HFFc6 (cell line): ENCODE measurements at places on chromosomes 6 and 20.

DNA sequence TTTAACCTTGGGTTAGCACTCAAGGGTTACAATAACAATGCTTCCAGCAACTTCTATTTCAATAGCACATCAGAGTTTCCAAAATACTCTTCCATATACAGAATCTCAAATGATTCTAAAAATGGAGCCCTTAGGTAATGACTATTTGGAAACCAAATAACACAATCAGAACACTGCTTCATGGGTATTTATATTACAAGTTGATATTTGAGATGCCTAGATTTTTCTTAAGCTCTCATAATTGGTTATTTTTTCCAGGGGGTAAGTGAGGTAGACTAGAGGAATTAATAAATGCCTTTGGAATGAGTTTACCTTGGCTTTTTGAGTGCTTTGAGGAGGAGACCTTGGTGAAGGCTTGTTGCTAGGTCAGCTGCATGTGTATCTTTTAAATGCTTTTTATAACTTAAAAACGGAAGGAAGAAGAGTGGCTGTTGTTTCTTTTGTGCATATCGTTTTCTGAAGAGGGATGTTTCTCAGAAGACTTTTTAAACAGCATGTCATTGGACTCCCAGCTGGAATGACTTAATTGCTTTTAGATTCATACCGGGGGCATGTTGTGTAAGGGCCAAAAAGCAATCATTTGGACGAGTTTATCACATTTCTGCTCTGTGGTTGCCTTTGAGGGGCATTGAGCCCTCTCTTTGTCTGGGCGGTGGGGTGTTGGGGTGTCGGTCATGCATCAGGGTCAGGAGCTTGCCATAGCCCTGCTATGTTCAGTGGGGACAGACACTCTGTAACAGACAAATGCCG lies 186.0 kb downstream of the DTNBP1 start:
- peak; percentile 74 for DNase-seq

DNA sequence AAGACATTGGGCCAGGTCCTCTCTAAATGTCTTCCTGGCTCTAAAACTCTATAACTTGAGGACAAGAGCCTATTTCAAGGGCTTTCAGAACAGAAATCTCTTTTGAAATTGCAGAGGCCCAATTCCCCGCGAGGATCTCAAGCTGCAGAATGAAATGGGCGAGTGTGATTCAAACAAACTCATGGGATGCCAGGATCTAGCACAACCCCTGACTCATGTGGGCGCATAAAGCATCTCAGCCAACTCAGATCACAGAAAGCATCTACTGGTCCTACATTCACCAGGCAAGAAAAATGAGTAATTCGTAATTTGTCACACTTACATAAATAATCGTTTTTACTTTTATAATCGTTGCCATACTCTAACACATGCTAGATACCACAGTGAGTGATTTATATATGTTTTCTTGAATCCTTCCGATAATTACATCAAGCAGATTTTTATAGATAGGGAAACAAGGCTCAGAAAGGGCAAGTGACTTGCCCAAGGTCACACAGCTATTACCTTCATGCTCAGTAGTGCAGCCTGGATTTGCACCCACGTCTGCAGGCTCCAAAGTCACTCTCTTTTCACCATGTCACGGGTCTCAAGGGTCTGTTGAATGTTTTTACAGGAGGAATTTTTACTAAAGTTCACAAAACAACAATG lies 26.2 kb downstream of the FOXF2 start:
- DNase-seq = no peak

DNA sequence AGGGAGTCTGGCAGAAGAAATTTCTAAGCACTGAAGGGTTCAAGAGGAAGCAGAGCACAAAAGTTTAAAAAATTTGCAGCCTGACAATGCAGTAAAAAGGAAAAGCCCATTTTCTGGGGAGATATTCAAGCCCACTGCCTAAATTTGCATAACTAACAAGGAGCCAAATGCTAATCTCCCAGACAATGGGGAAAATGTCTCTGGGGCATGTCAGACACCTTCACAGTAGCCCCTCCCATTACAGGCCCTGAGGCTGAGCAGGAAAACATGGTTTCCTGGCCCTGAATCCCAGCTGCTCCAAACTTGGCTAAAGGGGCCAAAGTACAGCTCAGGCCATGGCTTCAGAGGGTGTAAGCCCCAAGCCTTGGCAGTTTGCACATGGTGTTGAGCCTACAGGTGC lies 908.5 kb upstream of the MANEA start:
- no peak for DNase-seq

- no peak for DNase-seq
Measured at GRCh38 chr20:53660947-53661381, 67.3 kb upstream of the ZNF217 start.

GRCh38 chr6:139248911-139249310 lies 42.9 kb downstream of the TXLNB start:
- DNase-seq = no peak

DNA sequence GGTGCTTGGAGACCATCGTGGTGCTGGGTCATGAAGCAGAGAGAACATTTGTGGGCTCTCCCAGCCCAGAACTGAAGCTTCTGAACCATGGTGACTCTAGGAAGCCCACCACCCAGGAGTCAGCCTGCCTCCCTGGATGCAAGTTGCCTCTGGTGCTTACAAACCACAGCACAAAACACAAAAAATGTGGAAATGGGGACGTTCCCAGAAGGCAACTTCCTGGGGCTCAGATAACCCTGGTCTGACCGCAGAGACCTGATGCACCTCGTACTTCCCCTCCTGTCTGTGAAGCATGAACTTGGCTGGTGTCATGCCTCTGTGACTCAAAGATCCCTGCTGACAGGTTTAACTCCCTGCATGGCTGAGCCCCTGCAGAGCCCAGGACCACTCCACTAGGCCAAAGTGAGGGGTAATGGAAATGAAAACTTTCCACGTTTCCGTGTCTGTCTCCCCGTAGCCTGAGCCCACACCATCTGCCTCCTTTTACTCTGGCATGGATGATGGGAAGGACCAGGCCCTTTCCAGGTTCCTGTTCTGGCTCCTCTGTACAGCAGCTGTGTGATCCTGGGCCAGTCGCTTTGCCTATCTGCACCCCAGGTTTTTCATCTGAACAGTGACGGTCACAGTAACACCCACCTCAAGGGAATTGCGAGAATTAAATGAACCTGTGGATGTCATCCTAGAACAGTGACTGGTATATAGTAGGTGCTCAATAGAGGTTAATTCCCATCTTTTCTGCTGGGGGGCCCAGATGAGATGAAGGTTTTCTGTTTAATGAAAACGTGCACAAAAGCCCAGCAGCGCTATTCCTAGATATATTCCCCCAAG lies 57.7 kb downstream of the PPP1R16B start:
- no peak for DNase-seq

GRCh38 chr20:51005214-51005613 lies 17.7 kb downstream of the KCNG1 start:
- DNase-seq = no peak

GRCh38 chr6:160167604-160168399 lies 46.2 kb downstream of the SLC22A1 start:
- DNase-seq = no peak

- DNase-seq = no peak
Measured at GRCh38 chr6:167090171-167090570, 32.7 kb upstream of the CCR6 start.

DNA sequence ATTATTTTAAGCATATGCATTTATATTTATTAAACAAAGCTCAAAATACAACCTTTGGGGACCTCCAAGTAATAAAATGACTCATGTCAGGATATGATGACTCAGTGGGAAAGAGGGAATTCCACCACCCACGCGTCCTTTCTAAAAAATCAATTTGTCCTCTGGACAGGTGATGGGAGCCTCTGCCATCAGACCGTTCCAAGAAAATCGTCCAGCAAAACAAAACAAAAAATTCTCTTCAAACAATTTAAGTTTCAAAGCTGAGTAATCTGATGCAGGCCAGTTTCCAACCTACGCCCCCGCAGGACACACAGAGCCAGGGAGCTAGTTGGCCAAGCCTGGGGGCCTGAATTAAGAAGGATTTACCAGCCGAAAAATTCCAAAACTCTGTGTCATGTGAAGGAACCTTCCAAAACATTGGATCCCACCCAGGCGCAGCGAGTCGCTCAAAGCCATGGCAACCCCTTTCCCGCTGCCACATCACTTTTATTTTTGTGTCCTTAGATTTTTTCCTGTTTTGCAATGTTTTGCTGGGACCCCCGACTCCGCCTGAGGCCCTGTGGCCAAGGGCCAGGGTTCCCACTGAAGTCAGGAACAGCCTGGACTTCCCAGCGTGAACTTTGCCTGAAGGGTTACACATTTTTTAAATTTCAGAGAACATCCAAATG lies 95.3 kb downstream of the NFATC2 start:
- peak; percentile 96 for DNase-seq

DNA sequence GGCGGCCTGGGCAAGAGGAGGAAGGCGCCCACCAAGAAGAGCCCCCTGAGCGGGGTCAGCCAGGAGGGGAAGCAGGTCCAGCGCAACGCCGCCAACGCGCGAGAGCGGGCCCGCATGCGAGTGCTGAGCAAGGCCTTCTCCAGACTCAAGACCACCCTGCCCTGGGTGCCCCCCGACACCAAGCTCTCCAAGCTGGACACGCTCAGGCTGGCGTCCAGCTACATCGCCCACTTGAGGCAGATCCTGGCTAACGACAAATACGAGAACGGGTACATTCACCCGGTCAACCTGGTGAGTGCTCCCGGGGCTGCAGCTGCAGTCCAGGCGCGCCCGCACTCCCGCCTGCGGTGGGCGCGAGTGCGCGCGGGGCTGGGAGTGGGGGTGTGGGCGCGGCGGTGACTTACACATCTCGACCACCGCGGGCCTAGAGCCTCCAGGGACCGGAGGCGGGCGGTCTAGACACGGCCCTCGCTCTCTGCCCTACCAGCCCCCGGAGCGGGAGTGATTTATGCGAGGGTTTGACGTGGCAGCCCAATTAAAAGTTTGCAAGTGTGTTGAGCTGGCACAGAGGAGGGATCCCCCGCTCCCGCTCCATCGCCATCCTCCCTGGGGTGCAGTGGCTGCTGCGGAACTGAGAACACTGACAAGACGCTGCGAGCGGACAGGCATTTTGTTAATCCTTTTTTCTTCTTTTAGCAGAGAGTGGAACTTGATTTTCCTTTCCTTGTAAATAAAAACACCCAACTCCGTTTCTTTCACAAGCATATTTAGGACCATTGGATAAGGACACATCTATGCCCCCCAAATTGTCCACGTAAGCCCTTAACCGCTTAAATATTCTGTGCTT lies 867 bp downstream of the TCF21 start:
- DNase-seq = no peak

DNA sequence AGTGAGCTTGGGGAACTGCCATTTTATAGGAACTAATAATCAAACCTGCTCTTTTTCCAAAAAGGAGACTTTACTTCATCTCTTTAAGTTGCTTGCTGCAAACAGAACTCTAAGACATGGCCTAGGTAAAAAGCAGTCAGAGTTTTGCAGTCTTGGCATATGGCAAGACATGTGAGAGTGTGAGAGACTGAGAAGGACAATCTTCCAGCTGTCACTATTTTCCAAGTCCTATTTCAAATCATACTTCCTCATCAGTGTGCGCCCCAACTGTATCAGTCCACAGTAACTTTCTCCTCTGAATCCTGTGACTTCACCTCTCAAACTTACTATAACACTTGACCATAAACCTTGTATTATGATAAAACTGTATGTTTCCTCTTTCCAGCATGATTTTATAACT lies 10.4 kb downstream of the CALHM6 start:
- no peak for DNase-seq

DNA sequence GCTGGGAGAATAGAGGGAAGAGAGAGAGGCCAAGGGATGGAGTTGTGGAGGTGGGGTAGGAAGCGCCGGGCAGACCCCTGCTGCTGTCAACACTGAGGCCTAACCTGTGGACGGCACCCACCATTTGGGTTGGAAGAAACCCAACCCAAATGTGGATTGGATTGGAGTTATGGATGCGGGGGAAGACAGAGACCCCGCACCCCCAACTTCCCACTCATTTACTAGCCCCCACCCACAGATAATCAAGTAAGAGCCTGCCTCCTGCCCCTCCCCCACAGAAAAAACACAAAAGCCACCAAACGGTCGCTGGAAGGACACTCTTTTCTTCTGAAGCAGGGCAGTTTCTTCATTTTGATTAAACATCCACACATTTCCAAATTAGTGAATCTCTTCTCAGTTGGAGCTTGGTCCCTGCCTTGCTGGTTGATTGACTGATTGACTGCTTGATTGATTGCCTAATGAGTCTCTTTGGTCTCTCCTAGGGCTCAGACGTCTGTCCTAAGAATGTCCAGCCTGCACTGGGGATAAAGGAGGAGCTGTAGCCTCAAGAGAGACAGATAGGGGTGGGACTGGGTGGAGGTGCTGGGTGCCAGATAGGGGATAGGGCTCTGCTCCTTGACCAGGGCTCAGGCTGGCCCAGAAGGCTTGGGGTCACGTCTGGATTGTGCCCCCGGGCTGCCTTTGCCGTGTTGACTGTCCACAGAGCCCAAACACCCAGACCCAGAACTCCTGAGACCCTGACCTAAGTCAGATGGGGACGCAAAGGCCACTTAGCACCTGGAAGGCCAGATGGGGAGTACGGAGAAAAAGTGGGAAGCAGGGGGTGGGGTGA lies 74.9 kb upstream of the FOXP4 start:
- DNase-seq = no peak

DNA sequence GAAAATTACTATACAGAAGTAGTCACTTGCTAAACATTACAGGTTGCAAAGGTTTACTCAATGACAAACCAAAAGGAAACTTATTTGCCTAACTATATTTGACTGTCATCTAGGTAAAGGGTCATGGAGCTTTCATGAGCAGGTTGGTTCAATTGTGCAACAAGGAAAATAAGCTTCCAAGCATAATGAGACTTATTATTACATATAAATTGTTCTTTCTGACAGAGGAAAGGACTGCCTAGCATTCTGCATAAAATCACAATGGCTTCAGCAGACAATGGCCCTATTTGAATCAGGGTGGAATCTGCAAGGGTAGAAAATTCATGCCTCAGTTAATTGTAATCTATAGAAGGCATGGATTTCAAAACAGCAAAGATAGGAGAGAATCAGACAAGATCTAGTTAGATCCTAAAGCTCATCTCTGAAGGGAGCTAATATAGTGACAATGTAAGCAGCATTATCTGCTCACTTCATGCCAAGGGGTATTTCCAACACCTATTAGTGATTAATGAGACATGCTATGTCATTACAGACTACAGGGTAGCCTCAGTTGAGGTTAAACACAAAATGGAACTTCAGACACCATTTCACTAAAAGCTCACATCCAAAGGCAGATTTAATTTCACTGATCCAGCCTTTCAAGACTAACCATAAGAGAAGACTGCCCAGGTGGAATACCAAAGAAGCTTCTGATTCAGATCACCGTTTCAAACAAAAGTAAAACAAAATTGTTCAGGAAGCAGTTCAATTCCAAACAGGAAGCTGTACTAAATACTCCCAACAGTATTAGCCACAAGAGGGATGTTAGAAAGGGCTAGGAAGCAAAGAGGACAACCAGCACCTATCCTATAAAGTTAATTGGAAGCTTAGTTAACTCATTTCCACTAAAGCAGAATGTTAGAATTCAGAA lies 8.5 kb downstream of the STAU1 start:
- DNase-seq = no peak

GRCh38 chr6:52570291-52570700 lies 6.6 kb downstream of the TRAM2 start:
- peak; percentile 38 for DNase-seq

- no peak for DNase-seq
Measured at GRCh38 chr20:40960101-40960500, 68.5 kb upstream of the TOP1 start.

GRCh38 chr6:36804563-36804962 lies 34.7 kb downstream of the CPNE5 start:
- DNase-seq = no peak

GRCh38 chr6:141561154-141561553 lies 571.6 kb upstream of the GJE1 start:
- no peak for DNase-seq
